ENCODE measurements at places on chromosomes 5 and 9. TPM values are rescaled to one million over a fixed set of nuclear protein-coding genes. Genes with fewer than 3 reads are reported as not detected.

Gene CCDC180
- 0.45 TPM for total RNA-seq

Gene GABRG2
- total RNA-seq: not detected

Gene SMIM33
- not detected for total RNA-seq

Gene FLT4
- total RNA-seq: not detected

Gene PDLIM4
- 17.3 TPM for total RNA-seq

Gene SCGB3A2
- total RNA-seq: not detected

Gene FSTL4
- total RNA-seq: not detected

All from smooth muscle cell of the coronary artery (primary cell).